ENCODE measurements at places on chromosomes 11 and 22.

- DNase-seq = no peak
These were observed 69.5 kb upstream of the SORL1-AS1 start for GRCh38 chr11:121522043-121522941.

DNA sequence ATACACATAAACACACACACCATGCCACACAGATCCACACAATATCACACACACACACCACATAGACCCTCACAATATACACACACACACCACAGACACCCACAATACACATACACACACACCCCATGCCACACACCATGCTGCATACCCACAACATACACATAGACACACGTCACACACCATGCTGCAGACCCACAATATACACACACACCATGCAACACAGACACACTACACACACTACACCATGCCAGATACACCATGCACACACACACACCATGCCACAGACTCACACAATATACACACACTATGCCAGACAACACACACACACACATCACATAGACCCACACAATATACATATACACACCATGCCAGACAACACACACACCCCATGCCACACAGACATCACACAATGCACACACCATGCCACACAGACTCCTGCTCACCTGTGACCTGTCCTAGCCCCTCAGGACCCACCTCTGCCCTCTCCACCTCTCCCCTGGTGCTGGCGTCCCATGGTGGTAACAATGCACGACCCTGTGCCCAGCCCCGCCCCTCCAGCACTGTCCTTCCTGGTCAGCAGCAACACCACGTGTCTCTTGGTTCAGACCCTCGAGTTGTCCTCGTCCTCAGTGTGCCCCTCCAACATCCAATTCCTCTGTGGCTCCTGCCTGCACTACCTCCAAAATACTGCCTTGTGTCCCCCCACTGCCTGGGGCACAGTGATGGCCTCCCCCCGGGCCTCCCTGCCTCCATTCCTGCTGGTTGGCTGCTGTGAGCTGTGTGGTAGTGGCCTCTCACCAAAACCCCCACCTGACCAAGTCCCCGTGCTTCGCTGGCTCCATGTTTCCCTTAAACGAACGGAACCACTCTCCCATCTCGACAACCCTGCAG is 23.7 kb upstream of the RFPL3 start:
- DNase-seq = no peak

- DNase-seq = no peak
These were observed 3.2 kb downstream of the DERL3 start for GRCh38 chr22:23835484-23836144.

DNA sequence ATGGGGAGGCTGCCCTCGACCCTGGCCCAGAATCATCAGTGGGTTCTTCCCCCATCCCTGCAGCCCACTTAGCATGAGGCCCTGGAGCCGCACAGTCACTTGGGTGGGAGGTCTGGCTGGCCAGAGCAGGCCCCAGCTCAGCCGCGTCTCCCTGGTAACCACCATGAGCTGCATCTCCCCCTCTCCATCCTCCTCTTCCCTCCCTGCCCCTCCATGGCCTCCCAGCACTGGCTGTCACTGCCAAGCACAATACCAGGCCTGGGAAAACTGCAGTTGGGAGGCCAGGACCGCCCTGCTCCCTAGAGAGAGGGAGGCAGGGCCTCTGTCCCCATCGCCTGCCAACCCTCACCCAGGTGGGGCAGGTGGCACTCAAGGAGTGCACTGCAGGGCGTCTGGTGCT is 8.0 kb downstream of the CSDC2 start:
- no peak for DNase-seq

GRCh38 chr11:120302001-120302805 is 22.9 kb upstream of the TLCD5 start:
- DNase-seq = peak; percentile 44

DNA sequence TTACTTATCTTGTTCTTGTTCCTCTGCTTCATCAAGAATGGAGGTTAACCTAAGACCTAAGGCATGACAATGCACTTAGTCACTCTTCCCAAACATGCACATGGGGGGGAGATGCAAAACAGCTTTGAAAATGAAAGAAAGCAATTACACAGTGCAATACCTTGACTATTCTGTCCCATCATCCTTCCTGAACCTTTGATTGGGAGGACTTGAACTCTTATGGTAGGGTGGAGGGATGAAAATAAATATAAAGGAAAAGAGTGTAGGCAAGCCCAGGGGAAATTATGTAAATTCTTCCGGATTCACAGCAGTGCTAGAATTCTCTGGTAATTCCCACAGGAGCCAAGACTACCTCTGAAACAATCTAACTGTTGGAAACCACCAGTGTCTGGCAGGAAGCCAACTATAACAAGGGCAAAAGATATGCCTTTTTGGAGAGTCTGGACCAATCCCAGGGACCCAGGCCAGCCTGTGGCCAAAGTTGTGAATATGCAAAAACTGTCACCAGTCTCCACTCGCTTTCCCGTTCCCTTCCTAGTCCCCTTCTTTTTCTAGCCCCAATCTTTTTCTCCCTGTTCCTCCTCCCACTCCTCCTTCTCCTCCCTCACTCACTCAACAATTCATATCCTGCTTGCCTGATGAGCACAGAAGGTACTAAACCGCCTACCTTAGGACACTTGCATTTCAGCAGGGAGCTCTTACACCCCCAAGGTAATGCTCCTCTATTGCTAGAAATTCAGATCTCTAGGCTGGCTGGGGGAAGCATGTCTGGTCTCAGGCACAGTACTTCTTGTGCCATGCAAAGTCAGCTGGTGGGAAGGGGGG is 2.5 kb upstream of the RCN1 start:
- DNase-seq = no peak

DNA sequence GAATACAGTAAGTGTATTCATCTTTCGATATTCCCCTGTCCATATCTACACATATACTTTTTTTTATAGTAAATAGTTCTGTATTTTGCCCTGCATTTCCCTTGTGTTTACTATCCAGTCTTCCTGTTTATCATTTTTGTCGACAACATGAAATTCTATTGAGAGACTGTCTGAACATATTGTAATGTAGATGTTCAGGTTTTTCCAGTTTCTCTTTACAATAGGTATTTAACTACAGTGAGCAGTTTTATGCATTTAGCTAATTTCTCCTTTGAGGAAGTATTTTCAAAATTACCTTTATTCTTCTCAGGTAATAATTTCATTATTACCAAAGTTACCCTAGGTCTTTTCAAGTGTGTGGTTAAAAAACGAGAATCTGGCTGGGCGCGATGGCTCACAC is 16.7 kb downstream of the PIK3IP1 start:
- no peak for DNase-seq

DNA sequence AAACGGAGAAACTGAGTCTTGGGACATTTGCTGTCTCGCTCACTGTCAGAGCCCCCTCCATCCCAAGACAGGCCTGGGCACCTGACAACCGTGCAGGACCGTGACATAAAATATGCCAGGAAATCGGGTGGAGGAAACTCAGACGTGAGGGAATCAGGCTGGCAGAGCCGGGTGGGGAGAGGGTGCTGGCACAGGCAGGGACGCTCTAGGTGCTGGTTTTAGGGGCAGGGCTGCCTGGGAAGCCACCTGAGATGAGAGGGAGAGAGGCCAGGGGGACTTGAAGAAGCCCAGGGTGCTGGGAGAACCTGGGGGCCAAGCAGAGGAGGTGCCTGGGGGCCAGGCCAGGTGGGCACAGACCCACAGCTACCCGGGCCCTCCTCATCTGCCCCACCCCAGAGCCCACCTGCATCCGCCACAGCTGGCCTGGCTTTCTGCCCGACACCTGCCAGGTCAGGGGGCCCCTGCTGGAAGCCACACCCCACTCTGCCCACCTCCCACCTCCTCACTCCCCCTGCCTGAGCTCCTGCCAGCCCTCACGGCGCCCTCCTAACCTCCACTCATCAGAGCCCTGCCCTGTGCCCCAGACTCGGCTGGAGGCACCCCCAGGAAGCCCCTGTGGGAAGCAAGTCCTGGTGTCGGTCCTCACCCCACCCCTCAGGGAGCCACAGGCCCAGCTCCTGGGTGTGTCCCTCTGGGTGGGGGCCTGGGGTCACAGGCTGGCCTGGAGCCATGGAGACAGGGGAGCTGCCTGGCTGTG is 27.3 kb upstream of the MUC5AC start:
- DNase-seq = no peak

- peak; percentile 33 for DNase-seq
These were observed 37.3 kb upstream of the CCDC134 start for GRCh38 chr22:41762980-41763779.

- no peak for DNase-seq
These were observed 20.5 kb upstream of the SYT12 start for GRCh38 chr11:67002297-67002913.

DNA sequence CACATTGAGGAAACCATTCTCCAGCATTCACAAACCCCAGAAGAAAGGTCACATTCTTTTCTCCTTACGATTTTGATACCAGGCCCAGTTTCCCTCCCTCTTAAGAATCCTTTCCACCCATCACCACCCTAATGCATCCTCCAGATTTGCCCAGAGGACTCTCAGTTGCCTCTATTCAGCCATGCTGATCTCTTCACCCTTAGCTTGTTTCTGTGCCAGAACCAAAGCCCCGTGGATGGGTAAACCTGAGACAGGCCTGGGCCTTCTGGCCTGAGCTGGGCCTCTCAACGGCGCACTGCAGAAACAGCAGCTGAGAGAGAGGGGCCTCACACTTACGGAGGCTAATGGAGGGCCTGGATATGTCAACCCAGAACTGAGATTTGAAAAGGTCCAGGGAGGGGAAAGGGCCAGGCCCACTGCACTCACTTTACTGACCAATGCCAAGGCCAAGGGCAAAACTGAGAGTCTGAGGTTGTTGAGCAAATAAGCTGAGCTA is 32.2 kb upstream of the OAF start:
- no peak for DNase-seq

DNA sequence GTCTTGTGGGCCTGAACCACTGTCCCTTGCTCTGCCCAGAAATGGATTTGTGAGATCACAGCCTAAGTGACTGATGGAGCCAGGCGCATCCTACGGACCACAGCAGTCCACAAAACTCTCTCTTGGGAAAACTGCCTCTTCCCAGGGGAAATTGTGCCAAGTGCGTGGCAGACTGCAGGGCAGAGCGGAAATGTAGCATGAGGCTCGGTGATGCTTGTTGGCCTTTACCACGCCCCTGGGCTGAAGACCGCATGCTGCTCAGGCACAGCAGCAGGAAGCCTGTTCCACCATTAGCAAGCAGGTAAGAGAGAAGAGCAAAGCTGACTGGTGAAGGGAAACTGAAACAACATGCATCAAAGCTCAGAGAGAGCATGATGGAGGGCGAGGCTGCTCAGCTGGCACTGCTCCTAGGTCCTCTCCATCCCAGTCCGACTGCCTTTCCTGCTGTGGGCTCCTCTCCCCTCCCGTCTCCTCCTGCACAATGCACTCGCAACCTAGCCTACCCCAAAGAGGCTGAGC is 26.5 kb upstream of the SCARF2 start:
- DNase-seq = peak; percentile 27

DNA sequence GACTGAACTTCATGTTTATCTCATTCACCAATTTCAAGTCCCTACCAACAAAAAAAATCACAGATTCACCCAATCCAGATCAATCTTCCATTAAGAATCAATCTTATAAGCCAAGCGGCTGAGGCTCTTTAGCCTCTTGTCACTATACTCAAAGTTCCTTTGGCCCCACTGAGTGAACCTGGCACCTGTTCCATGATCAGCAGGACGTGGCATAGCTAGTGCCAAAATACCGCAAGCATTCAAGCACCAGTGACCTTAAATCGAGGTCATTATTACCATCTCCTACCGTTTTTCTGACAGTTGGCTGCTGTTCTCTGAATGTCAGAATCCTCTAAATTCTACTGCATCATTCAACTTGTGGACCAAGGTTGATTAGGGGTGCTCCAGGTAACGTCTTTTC is 141.2 kb downstream of the CADM1 start:
- no peak for DNase-seq

DNA sequence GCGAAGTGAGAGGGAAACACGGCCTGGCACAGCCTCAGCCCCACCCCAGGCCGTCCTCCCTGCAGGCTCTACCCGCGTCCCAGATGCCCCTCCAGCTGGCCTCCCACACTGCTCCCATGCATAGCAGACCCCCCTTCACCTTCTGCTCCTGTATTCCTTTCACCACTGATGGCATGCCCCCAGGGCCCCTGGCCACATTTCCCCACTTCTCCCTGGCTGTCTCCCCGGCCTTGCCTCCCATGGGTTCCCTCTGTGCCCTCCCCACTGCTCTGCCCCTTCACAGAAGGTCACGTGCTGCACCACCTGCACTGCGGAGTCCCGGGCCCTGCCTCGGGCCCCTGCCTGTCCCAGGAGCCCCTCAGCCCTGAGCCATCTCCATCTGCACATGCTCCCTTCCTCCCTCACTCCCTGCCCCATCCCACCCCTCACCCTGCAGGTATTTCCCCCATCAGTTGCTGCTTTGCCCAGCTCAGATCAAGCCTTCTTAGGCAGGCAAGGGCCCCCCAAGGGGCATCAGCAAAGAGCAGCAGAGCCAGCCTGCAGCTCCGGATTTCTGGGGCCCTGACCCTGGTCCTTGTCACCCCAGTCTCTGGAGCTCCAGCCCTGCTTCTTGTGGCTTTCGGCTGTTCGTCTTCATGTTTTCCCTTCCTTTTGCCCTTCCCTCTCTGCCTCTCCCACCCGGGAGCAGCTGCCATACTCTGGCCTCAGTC is 46.4 kb downstream of the GAB4 start:
- no peak for DNase-seq

DNA sequence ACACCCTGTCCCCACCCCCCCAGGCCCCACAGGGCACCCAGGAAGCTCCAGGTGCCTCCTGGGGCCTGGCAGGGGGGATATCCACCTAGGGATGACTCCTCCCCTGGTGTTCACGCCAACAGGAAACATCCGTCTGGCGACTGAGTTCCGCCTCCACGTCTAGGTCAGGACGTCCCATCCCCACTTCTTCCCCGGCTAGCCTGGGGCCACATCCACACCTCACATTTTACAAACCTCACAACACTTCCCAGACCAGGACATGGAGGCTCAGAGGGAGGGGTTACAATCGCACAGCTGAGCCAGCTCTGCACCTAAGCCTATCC is 21.0 kb downstream of the MAFF start:
- no peak for DNase-seq

DNA sequence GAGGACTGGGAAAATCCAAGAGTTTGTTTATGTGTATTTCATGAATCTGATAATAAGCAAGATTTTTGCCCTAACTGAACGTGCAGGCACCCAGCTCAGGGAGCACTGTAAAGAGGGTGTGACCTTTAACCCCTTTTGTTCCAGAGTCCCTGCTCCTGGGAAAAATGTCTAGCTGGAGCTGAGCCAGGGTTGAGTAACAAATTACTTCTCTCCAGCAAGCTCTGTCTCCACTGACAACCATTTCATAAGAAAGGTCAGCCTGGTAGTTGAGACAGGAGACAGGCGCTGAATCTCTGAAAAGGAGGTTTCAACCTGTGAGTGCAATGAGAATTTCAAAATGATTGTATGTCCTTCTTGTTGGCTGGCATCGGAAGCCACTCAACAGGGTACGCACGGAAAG is 156.4 kb upstream of the NARS2 start:
- DNase-seq = peak; percentile 20

DNA sequence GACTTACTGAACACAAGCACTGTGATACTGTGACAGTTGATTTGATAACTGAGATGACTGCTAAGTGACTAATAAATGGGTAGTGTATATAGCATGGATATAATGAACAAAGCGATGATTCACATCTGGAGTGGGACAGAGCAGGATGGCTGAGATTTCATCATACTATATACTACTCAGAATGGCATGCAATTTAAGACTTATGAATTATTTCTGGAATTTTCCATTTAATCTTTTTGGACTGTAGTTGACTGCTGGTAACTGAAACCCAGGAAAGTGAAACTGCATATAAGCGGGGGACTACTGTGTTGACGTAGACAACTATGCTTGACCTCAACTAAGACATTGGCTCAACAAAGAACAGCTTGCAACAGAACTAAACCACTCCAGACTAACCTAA is 20.0 kb upstream of the NUCB2 start:
- DNase-seq = no peak
